HFFc6 (cell line): ENCODE measurements at places on chromosomes 13 and 19. TPM values are rescaled to one million over a fixed set of nuclear protein-coding genes. Genes with fewer than 3 reads are reported as not detected.

GRCh38 chr13:27631156-27631555 is 9.5 kb downstream of the POLR1D start:
- H3K27ac ChIP-seq, result no peak overlapping the region
- peaks cover 5% of the 10 kb centered on the region; the same call in 1 of the 2 replicates for H3K36me3 ChIP-seq
- peaks cover 8% of the 10 kb centered on the region for H3K4me1 ChIP-seq
- H3K27me3 ChIP-seq, result no peaks in the 10 kb centered on the region; the same call in 1 of the 2 replicates

DNA sequence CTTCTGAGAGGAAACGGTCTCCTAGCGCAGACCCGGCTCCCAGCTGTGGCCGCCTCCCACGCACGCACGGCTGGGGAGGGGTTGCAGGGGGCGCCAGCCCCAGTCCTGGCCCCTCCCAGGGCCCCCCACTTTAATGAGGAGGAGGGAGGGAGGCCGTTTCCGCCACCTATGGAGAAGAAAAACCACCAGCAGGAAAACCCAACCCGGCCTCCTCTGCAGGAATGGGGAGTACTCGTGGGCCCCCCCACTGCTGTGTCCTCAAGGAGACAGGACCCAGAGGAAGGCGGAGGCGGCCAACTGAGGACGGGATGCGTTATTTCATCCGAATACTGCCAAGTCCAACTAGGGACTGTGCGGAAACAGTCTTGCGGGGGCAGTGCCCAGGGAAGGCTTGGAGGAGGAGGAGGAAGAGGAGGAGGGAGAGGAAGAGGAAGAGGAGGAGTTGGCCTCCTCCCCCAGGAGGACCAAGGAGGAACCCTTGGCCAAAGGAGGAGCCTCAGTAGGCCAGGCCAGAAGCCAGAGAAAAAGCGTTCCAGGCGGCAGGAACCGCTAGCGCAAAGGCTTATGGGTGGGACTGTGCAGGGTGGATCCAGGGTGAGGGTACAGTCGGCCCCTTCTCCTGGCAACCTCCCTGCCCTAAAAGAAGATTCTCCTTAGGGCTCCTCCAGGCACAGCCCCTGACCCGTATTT is 3.9 kb upstream of the SSBP4 start:
- peak overlapping the region; percentile 100 for H3K27ac ChIP-seq
- no peaks in the 10 kb centered on the region for H3K36me3 ChIP-seq
- peak; percentile 63 for DNase-seq

- peaks cover 9% of the 10 kb centered on the region for H3K4me1 ChIP-seq
- peaks cover 33% of the 10 kb centered on the region for H3K36me3 ChIP-seq
- peak; percentile 58 for DNase-seq
Observed at GRCh38 chr19:41870401-41870873, 6.6 kb upstream of the CD79A start.

DNA sequence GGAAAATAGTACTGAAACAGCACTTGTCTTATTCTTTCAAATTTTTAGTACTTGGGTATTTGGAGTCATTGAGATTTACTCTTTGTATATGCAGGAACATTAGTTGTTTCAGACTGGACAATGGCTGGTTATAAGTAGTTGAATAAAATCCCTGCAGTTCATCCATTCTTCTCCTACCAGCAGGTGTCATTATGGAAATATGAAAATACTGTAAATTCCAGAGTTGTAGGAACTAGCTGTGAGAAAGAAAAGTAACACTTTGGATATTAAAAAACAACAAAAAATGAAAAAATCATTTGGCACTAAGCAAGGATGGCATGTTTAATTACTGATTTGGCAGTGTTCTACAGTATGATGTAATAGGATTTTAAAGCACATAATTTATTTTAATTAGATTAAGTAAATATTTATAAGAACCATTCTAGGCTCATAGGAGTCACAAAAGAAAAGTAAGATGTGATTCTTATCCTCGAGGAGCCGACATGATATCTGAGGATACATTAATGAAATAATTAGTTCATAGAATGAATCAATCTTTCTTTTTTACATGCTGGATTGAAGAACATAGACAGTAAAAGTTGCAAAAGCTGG is 155.3 kb downstream of the KCNRG start:
- H3K36me3 ChIP-seq, result no peaks in the 10 kb centered on the region
- no peak for DNase-seq
- H3K27ac ChIP-seq, result no peak overlapping the region
- H3K27me3 ChIP-seq, result peaks cover 17% of the 10 kb centered on the region

GRCh38 chr19:5470264-5470671 is 15.1 kb downstream of the ZNRF4 start:
- no peak for DNase-seq
- H3K4me3 ChIP-seq, result no peak overlapping the region
- H3K4me1 ChIP-seq, result no peaks in the 10 kb centered on the region
- peaks cover 35% of the 10 kb centered on the region for H3K27me3 ChIP-seq

DNA sequence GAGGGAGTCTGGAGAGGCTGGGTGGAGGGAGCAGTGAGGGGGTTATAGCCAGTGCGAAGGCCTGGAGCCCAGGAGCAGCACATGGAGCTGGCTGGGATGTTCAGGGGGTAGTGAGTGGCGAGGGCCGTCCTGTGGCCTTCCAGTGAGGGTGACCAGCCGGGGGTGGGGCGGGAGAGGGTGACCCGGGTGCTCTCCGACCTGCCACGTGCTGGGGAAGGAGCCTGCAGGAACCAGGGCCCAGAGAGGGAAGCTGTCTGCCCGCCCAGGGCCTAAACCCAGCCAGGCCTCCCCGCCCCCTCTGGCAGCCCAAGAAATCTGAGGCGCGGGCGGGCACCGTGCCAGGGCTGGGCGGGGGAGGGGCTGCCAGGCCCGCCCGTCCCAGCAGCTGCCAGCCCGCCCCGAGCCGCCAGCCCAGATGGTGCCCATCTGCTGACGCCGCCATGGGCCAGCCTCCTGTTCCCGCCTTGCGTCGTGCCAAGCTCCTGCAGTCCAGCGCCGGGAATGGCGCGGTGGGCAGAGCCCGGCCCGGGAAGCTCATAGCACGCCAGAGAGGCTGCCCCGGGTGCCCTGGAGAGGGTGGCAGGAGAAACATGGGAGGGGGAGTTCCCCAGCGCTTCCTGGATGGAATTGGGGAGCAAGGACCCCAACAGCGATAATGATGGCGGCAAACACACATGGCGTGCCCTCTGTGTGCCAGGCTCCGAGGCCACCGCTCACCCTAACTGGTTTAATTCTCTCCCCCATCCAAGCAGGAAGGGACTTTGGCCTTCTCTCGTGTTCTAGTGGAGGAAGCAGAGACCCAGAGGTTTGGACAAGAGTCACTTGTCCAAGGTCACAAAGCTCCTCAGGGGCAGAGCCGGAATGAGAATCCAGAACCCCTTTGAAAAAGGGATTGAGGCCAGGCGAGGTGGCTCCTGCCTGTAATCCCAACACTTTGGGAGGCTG is 21.5 kb downstream of the NFIC start:
- peaks cover 9% of the 10 kb centered on the region; the same call in 1 of the 2 replicates for H3K36me3 ChIP-seq
- H3K4me1 ChIP-seq, result peaks cover 50% of the 10 kb centered on the region
- no peak for DNase-seq
- H3K4me3 ChIP-seq, result no peak overlapping the region

The LPAR2 gene
- total RNA-seq, result 3.5 to 5.3 TPM (median 4.2 TPM) in 3 replicates

DNA sequence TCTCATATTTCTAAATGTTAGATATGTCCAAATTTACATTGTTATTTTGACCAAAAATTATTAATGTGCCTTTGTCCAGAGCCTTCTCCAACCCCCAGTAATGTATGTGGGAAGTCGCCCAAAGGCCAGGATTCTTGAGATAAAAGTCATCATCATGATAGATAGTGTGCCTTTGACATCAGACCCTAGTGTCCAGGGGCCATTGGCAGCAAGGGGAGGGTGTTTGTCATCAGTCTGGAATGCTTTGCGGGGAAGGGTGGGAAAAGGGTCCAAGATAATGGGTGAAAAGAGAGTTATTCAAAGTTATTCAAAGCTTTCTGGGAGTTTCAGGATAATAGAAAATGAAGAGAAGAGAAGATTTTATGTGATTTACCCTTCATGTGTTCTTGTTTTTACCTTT is 909.5 kb upstream of the GPC6 start:
- H3K4me3 ChIP-seq, result no peak overlapping the region
- H3K36me3 ChIP-seq, result no peaks in the 10 kb centered on the region
- DNase-seq, result no peak
- H3K4me1 ChIP-seq, result no peaks in the 10 kb centered on the region
- no peak overlapping the region for H3K27ac ChIP-seq

DNA sequence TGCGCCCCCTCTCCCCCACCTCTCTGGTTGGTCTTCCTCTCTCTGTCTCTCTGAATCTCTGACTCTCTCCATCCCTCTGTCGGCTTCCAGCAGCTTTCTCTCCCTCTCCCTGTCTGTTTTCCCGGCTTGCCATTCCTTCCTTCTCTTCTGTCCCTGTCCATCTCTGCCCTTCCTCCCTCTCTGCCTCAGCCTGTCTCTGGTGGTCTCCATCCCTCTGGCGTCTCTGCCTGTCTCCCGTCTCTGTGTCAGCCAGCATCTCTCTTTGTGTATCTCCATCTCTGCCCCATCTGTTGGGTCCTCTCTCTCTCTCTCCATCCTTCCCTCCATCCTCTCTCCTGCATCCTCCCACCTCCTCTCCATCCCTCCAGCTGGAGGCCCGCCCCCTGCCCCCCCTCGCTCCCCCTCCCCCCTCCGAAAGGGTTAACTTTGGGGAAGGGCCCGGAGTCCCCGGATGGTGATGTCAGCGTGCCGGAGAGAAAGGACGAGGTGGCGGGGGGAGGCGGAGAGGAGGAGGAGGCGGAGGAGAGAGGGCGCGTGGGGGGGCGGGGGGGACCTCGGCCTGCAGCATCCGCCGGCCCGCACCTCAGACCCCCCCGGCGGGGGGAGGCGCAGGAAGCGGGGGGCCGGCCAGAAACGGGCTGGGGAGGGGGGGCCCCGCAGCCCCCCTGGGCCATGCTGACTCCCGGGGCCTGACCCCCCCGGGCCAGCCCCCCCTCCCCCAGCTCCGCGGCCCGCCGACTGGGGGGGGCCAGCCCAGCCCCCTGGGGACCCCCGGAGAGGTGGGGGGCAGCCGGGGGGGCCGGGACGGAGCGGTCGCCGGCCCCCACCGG is at the start of gene BRSK1:
BRSK1 (plus strand) TSS at position 450 of the 830 bp plus-strand sequence. CDS start 446 bp downstream, outside the sequence.
- peaks cover 4% of the 10 kb centered on the region; the same call in 1 of the 2 replicates for H3K27me3 ChIP-seq
- peak; percentile 39 for DNase-seq
- H3K4me1 ChIP-seq, result peaks cover 36% of the 10 kb centered on the region
- H3K36me3 ChIP-seq, result no peaks in the 10 kb centered on the region
- peak within 1 kb of the TSS; percentile 82 for H3K4me3 ChIP-seq

The MYO9B gene
- total RNA-seq, result 81.0 to 86.2 TPM (median 81.2 TPM) in 3 replicates

- peaks cover 10% of the 10 kb centered on the region for H3K27me3 ChIP-seq
- no peak overlapping the region for H3K27ac ChIP-seq
- DNase-seq, result no peak
- H3K36me3 ChIP-seq, result no peaks in the 10 kb centered on the region
- H3K4me1 ChIP-seq, result peaks cover 35% of the 10 kb centered on the region
- H3K4me3 ChIP-seq, result peak overlapping the region; percentile 3; the same call in 1 of the 2 replicates
Observed at GRCh38 chr19:45497791-45498190, 452 bp upstream of the PPM1N start.

GRCh38 chr13:46077265-46077664 is 24.7 kb upstream of the ZC3H13 start:
- DNase-seq, result no peak
- H3K4me3 ChIP-seq, result no peak overlapping the region
- no peaks in the 10 kb centered on the region for H3K4me1 ChIP-seq
- no peaks in the 10 kb centered on the region for H3K36me3 ChIP-seq
- H3K27me3 ChIP-seq, result peaks cover 8% of the 10 kb centered on the region
- no peak overlapping the region for H3K27ac ChIP-seq

DNA sequence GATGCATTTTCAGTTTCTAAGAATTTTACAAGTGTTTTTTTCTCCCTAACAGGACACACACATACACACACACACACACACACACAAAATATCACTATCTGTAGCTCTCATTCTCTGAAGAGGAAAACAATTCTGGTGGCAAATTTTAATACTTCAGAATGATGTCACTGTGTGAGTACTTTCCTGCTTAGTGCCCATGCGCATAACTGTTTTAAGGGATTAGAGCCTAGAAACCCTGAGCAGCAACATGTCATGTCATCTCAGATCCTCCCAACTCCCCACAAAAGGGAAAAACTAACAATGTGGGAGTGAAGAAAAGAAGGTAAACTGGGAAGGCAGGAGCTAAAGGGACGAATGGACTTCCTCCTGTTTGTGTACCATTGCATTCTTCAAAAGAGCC is 401.2 kb downstream of the SPRY2 start:
- DNase-seq, result no peak
- peaks cover 5% of the 10 kb centered on the region; the same call in 1 of the 2 replicates for H3K36me3 ChIP-seq
- H3K4me3 ChIP-seq, result no peak overlapping the region
- no peak overlapping the region for H3K27ac ChIP-seq
- peaks cover 52% of the 10 kb centered on the region for H3K4me1 ChIP-seq
